Activated CD8-positive, alpha-beta memory T cell treated with anti-CD3 and anti-CD28 coated beads for 4 hours (primary cell): ENCODE measurements at places on chromosomes 11 and 22.

DNA sequence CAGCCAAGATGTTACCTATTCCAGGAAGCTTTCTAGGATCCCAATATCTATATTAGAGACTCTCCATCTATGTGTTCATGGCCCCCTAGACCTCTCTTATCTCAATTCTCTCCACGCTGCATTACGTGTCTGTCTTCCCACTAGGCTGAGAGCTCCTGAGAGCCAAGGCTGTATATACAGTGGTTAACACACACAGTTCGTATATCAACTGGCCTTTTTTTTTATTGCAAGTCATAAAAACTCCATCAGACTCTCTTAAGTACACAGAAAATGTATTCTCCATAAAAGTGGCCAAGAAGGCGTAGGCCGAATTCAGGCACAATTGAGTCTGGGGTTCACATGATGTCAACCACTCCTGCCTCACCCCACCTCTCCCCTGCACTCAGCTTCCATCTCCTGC lies 115.9 kb downstream of the TRIM29 start:
- no peak for DNase-seq

- no peak for DNase-seq
Measured at GRCh38 chr11:131488238-131488637, 117.8 kb downstream of the NTM start.

GRCh38 chr11:65427691-65428577 lies 5.3 kb downstream of the NEAT1 start:
- DNase-seq, result no peak

- no peak for DNase-seq
Measured at GRCh38 chr11:23010790-23011335, 150.6 kb upstream of the CCDC179 start.

- DNase-seq, result peak; percentile 41
Measured at GRCh38 chr11:64305691-64306562, 603 bp downstream of the ESRRA start.

GRCh38 chr11:67321313-67321871 lies 18.1 kb downstream of the SSH3 start:
- DNase-seq, result no peak
